AG08396 (cell line): ENCODE measurements at places on chromosomes 2 and 18.

- DNase-seq = no peak
Observed at GRCh38 chr2:194135463-194135862, 1521.6 kb upstream of the SLC39A10 start.

DNA sequence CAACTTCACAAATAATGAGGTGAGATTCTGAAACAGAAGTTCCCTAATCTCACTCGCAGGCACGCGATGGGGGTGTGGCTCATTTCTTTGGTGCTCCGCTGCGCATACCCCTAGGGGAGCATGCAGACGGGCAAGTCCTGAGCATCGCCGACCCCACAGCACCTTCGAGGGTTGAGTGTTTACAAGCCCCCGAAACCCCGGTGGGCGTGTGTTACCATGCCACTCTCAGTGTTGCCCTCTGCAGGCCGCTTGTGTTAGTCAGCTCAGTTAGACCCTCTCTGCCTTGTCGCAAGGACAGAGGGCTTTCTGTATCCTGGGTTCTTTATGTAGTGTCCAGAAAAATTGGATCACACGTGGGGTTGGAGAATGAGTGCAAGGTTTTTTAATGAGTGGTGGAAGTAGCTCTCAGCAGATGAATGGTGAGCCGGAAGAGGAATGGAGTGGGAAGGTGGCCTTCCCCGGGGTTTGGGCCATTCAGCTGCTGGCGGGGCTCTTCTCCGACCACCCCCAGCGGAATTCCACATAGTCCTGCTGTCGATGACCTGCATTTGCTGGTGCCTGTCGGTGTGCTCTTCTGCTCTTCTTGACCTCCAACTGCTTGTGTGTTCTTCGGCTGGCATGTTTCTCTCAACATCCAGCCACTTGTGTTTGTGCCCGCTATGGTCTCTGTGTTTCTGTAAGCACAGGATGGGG, 191.3 kb downstream of the RPRM start:
- DNase-seq = no peak

- no peak for DNase-seq
Observed at GRCh38 chr18:29560270-29560669, 1383.3 kb upstream of the CDH2 start.

- DNase-seq = no peak
Observed at GRCh38 chr2:41958251-41958650, 89.6 kb upstream of the PKDCC start.

DNA sequence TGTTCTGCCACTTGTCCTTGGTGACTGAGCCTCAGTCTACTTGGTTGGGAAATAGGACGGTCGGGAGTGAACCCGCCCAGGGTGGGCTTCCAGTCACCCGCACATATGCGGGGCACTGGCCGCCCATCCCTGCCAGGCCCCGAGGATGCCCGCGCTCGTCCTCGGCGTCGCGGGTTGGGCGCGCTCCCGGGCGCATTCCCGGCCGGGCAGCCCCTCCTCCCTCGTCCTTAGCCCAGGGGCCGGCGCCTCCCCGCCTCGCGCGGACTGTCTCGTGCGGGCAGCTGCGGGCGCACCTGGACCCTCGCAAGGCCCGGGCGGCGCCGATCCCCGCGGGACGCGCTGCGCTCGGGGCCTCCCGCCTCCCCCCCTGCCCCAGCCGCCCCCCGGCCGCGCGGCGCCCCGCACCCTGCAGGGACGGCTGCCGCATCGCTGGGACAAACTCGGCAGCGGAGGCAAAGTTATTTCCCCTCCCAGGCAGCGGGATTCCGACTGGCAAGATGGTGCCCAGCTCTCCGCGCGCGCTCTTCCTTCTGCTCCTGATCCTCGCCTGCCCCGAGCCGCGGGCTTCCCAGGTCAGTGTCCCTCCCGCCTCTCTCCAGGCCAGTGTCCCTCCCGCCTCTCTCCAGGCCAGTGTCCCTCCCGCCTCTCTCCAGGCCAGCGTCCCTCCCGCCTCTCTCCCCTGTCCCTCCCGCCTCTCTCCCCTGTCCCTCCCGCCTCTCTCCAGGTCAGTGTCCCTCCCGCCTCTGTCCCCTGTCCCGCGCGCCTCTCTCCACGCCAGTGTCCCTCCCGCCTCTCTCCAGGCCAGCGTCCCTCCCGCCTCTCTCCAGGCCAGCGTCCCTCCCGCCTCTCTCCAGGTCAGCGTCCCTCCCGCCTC, at the start of gene FBLN7:
Gene FBLN7 (plus strand): TSS at position 227 of the 874 bp plus-strand sequence. CDS start 271 bp downstream, at position 498.
- DNase-seq = peak; percentile 75

- no peak for DNase-seq
Observed at GRCh38 chr2:166831930-166832329, 56.4 kb upstream of the XIRP2 start.

- DNase-seq = no peak
Observed at GRCh38 chr2:234483568-234484251, 13.2 kb downstream of the ARL4C start.

DNA sequence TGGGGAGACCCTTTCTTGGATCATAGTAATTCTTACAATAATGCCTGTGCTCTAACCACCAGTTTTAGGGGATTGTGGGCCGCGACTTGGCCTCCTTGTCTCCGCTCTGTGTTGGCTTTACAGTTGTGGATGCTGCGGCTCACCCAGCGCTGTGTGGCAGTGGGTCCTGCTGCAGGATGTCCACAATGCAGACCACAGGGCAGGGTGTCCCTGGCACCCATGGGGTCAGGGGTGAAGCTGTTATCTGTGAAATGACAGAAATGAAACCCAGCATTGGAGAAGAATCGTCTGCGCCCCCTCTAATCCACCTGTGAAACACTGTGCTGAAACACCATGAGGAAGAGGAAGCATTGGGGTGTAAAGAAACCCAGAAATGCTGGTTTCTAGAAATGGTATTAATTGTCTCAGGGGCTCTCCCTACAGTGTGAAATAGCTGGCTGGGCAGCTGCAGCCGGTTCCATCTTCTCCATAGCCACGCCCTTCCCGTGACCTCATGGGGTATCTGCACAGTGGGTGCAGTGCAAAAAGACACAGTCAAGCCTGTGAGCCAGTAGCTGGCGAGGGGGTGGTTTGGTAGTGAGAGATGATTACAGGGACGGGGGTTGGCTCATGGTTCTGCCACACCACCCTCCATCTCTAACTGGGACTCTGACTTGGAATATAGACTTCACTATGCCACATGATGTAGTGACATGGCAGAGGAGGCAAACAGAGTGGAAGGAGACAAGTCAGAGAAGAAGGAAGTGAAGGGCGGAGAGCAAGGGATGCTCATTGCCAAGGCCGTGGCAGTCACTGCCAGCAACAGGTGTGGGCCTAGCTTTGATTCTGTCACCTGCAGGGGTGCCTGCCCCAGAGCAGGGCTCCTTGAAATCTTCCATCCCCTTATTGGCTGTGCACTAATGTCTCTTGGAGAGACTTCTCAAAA, 16.2 kb downstream of the INPP4A start:
- no peak for DNase-seq

- DNase-seq = no peak
Observed at GRCh38 chr2:55093381-55093780, 43.1 kb upstream of the RTN4 start.
